ENCODE measurements at places on chromosomes 7 and 10.

GRCh38 chr10:112209684-112210131 lies 26.1 kb upstream of the GPAM start:
- DNase-seq: no peak

- peak; percentile 80 for DNase-seq
Observed at GRCh38 chr7:36280840-36281812, 108.5 kb upstream of the ANLN start.

DNA sequence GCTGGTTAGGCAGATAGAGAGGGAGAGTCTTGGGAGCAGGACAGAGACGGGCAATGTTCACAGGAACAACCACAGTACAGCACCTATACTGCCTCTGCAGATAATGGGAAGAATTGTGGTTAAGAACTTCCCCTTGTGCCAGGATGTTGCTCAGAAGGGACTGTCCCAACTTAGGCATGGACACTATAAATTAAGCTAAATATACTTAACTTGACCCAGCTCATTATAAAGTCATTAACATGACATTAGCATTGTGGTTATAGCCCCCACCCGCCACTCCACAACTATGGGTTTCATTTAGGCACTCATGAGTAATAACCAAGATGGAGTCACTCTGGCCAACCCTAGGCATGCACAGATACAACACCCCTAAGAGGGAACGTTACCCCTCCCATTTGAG lies 310.9 kb upstream of the NRG3 start:
- no peak for DNase-seq

GRCh38 chr10:114376523-114376922 lies 27.8 kb downstream of the AFAP1L2 start:
- DNase-seq: no peak

GRCh38 chr7:18086165-18087025 lies 58.7 kb upstream of the PRPS1L1 start:
- no peak for DNase-seq

- no peak for DNase-seq
Observed at GRCh38 chr7:150754951-150755350, 17.7 kb downstream of the GIMAP5 start.

DNA sequence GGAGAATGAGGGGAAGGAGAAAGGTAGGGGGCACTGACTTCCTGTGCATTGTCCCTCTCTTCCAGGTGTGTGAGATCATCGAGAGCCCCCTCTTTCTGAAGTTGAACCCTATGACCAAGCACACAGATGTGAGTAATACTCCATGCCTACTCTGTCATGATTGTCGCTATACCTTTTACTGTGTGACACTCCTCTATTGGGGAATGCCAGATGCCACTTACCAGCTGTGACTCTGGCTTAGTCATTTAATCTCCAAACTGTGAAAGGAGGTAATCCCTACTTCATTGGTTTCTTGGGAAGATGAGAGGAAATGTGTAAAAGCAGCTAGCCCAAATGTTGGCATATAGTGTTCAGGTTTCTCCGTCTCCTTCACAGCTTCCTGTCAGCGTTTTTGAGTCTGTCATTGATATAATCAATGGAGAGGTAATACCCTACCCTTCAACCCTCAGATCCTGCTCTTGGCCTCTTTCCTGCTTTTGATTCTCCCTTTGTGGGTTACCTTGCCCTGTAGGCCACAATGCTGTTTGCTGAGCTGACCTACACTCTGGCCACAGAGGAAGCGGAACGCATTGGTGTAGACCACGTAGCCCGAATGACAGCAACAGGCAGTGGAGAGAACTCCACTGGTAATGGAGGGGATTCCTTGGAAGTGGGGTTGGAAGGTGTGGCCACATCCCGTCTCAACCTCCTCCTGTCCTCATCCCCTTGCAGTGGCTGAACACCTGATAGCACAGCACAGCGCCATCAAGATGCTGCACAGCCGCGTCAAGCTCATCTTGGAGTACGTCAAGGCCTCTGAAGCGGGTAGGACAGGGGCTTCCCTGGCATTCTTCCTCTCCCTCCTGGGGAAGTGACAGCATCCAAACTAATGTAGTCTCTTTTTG lies 2.0 kb downstream of the COPS6 start:
- no peak for DNase-seq

- DNase-seq: no peak
Observed at GRCh38 chr7:123140561-123140960, 59.2 kb downstream of the SLC13A1 start.

DNA sequence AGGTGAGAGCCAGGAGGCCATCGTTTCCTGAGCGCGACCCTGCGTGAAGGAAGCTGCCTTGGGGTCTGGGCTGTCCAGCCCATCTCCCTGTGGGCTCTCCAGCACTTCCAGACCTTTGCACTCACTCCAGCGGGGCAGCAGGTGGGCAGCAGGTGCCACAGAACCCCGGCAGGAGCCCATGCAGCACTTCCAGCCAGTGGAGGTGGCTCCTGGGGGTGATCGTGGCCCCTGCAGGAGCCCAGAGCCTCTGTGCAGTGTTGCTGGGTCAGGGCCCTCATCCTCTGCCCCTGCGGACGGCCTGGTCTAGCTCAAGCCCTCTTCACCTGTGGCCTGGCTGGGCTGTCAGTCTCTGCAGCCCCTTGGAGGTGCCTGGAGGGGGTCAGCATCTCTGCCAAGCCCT lies 59.9 kb downstream of the PWWP2B start:
- DNase-seq: no peak

DNA sequence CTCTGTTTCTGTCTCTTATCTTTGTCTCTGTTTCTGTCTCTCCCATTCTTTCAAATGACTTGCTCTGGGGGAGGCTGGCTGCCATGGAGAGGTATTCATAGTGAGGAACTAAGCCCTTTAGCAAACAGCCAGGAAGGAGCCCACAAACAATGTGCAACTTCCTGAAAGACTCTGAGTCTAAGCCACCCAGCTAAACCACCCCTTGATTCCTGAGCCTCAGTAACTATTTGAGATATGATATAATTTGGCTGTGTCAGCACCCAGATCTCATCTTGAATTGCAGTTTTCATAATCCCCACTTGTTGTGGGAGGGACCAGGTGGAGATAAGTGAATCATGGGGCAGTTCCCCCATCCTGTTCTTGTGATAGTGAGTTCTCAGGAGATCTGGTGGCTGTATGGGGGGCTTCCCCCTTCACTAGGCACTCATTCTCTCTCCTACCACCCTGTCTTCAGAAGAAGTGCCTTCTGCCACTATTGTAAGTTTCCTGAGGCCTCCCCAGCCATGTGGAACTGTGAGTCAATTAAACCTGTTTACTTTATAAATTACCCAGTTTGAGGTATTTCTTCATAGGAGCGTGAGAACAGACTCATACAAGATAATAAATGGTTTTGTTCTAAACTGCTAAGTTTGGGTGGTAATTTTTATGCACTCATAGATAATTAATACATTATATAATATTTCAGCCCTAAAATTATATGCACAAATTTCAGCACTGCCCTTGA lies 121.2 kb upstream of the FOXP2 start:
- no peak for DNase-seq

DNA sequence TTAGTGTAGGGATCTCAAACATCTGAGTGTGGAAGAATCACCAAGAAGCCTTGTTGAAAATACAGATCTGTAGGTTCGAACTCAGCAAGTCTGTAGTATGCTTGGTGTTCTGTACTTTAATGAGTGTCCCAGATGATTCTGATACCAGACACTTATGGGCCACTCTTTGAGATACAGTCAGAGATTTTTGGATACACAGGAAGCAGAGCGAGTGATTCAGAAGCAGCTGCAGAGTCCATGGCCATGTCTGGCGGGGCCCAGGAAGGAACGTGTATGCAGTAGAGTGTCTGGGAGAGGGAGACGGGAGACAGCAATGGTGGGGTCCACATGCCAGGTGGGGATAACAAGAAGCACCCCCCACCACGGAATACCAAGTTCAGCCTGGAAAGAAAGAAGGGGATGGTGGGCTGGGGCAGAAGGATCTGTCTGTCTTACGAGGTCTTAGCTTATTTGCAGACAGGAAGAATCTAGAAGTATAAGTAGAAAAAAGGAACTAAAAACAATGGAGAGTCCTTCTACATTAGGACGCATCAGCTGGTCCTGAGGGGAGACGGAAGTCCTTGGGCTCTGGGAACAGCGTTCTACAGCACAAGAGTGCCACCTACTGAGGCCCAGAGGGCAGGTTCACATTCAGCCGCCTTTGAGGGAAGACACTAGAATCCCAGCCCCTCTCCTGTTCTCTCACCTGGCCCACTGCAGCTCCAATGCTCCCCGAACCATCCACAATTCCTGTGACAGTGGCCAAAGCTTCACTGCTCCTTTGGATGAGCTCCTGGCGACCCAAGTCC lies 55.4 kb downstream of the SLC37A3 start:
- peak; percentile 37 for DNase-seq

DNA sequence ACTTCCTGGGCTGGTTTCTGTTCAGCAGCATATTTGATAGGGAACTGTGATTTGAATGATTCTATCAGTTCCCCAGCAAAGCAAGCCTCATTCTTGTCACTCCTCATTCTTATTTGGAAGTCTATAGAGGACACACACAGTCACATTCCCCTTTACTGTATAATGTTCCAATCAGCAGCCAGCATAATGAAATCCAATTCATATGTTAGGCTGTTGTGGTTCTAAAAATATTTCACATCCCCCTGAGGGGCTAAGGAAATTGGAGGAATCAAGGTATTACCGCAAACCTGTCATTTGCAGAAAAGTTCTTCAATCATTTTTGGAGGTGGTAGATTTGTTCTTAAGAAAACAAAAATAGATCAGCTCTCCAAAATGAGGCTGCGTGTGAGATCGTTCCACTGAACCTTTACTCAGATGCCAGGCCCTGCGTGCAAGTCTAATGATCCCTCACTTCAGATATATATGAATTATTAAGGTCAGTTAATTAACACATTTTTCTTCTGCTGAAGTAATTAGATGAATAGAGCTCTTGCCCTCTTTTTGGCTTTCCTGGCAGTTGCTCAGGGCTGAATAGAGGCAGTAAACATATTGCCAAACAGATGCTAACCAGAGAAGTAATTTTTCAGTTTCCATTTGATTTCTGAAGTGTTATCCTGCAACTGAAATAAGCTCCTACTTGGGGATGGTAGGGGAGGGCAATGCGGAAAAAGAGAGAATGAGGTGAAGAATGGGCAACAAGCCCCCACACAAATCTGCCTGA lies 31.8 kb downstream of the LSMEM1 start:
- no peak for DNase-seq

DNA sequence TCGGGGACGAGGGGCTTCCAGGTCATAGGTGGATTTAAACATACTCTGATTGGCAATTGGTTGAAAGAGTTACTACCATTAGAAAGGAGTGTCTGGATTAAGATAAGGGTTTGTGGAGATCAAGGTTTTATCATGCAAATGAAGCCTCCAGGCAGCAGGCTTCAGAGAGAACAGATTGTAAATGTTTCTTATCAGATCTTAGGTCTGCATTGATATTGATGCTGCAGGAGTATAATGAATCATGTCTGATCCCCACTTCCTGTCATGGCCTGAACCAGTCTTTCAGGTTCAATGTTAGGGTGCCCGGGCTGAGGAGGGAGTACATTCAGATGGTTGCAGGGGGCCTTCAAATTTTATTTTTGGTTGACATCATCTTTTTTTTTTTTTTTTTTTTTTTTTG lies 51.4 kb downstream of the SH3PXD2A start:
- DNase-seq: peak; percentile 28

GRCh38 chr10:16184096-16184597 lies 252.7 kb upstream of the PTER start:
- no peak for DNase-seq

- no peak for DNase-seq
Observed at GRCh38 chr10:2933519-2933918, 133.8 kb upstream of the PFKP start.

GRCh38 chr7:77657427-77658224 lies 38.6 kb upstream of the RSBN1L start:
- DNase-seq: peak; percentile 33

GRCh38 chr10:11742009-11742778 lies at the start of gene ECHDC3:
TSS of gene ECHDC3 (plus strand) at chr10:11742382. CDS start at chr10:11742577, 195 bp downstream.
- DNase-seq: peak; percentile 80

- no peak for DNase-seq
Observed at GRCh38 chr10:23422003-23422411, 16.9 kb upstream of the OTUD1 start.

DNA sequence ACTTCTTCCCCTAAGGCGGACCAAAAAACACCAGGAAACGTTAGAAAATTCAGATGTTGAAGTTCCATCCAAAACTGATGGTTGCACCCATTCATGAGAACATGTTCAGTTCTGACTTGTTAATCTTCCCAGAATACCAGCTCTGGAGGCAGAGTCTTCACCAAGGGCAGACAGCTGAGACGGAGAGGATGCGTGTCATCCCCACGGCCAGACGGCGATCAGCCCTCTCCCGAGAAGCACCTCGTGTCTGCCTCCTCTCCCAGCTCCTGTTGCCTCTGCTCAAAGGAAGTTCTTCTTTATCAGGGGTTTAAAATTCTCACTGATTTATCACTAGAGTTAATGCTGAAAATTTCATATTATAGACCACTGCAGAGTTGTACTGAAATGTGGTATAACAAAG lies 269.7 kb downstream of the ZMYND11 start:
- no peak for DNase-seq

DNA sequence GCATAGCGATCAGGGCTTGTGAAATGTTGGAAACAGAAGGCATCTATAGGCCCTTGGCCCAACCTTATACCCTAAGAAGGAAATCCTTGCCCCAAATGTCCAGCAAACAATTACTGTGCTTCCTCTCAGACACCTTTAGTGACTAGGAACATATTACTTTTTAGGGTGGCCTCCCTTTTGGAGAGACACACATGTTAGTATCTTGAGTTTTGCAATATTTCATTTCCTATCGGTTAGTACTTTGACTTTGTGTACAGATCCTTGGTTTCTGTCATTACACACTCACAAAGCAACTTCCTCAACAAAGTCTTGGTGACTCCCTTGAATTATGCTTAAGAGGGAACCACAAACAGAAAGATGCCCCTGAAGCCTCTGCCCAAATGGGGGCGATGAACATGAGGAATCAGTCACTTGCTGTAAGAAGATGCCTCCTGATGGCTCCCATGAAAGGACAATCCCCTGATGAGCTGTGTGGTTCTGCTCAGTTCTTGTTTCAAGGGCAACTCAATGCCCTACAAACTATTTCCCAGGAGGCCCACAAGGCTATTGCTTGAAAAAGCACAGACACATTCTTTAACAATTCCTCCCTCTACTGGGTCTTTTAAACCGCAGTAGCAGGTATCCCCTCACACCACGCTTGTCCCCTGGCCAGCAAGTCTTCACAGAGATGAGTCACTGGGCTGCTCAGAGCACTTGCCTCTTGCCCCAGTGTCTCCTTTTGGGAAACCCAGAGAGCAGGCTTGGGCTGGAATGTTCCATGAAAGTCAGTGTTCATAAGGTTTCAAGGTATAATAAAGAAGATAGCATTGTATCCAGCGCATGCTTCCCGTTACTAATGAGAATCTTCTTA lies 196.2 kb downstream of the FANK1 start:
- no peak for DNase-seq

- no peak for DNase-seq
Observed at GRCh38 chr10:91032611-91033206, 111.8 kb upstream of the ANKRD1 start.

- DNase-seq: no peak
Observed at GRCh38 chr7:28748933-28749584, 209.1 kb downstream of the TRIL start.

- DNase-seq: no peak
Observed at GRCh38 chr7:513521-514166, 6.0 kb downstream of the PDGFA start.

- no peak for DNase-seq
Observed at GRCh38 chr10:2882628-2883027, 184.7 kb upstream of the PFKP start.

Measured in HAP-1 (cell line).